ENCODE measurements at places on chromosomes 4 and X.

DNA sequence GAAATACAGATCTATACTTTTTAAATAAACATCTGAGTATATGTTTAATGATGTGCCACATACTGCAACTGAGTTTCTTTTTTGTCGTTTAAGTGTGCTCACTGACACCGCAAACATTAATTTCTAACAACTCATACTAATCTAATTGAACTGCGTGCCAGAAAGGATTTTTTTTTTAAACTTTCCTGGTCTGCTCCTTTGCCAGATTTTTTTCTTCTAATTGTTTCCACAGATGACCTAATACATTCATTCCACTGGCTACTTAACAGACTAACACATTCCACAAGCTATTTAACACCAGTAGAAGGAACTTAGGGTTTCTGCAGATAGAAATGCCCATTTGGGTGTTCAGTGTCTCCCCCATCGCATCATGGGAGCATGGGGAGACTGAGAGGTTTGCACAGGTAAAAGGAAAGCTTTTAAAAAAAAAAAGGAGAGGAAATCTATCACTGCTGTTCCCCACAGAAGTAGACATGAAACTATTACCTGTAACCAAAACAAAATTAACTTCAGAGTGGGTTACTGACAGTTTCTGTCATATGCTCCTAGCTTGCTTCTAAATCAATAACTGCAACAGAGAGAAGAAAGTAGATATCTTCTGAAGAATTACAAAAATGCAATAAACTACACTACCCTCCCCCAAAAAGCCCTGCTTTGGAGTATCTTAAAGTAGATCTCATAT, 31.6 kb downstream of the SH3KBP1 start:
- DNase-seq = no peak

DNA sequence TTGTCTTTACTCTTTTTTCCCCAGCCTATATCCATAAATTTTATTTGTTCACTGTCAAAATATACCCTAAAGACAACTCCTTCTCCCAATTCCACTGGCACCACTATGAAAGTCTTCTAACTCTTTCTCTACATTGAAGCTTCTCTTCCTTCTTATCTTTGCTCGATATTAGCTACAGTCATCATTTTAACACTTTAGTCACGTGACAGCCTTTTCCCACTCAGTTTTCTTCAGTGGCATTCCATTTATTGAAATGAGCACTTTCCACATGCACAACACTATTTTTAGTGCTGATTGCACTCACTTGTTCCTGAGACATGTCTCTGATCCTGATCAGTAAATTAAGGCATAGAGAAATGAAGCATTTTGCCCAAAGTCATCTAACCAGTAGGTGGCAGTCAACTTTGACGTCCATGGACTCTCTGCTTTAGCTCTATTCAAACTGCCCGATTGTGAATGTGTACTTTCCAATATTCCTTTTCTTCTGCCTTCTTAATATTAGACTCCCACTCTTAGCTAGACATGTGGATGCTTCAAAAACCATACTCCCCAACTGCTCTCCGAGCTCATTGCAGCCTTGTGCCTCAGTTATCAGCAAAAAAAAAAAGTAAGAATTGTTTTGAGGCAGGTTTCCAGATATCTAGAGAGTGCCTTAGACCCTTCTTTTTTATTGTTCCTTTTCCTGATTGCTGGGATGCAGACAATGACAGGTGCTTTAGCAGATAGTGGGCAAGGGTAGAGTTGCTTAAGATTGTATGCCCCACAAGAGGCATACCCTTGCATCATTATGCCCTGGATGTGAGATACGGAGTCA, 394.4 kb upstream of the ADGRL3 start:
- DNase-seq = no peak

DNA sequence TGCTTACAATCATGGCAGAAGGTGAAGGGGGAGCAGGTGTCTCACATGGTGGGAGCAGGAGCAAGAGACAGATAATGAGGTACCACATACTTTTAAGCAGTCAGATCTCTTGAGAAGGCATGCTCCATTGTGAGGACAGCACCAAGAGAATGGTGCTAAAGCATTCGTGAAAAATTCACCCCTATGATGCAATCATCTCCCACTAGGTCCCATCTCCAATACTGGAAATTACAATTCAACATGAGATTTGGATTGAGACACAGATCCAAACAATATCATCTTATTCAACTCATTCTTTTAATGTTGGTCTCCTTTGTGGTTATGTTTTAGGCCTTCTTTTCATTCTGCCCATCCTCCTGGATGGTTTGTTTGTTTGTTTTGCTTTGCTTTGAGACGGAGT, 54.1 kb upstream of the PDLIM5 start:
- DNase-seq = no peak

GRCh38 chrX:31981546-31982062, 909.8 kb upstream of the FTHL17 start:
- DNase-seq = no peak

GRCh38 chrX:63918611-63919010, 133.6 kb upstream of the ARHGEF9 start:
- no peak for DNase-seq

DNA sequence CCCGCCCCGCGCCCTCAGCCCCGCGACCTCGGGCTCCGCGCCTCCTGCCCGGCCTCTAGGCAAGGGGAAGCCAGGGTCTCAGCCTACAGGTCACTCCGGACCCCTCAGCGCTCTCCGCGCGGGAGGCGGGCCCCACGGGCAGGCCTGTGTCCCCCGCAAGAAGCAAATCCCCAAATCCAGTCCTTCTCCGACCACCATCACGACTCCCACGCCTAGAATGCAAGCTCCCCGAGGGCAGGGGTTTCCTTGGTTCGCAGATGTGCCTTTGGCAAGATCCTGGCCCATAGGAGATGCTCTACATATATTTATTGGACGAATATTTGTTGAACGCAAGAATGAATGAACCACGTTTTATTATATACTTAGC, 260 bp upstream of the CCDC149 start:
- DNase-seq = no peak

DNA sequence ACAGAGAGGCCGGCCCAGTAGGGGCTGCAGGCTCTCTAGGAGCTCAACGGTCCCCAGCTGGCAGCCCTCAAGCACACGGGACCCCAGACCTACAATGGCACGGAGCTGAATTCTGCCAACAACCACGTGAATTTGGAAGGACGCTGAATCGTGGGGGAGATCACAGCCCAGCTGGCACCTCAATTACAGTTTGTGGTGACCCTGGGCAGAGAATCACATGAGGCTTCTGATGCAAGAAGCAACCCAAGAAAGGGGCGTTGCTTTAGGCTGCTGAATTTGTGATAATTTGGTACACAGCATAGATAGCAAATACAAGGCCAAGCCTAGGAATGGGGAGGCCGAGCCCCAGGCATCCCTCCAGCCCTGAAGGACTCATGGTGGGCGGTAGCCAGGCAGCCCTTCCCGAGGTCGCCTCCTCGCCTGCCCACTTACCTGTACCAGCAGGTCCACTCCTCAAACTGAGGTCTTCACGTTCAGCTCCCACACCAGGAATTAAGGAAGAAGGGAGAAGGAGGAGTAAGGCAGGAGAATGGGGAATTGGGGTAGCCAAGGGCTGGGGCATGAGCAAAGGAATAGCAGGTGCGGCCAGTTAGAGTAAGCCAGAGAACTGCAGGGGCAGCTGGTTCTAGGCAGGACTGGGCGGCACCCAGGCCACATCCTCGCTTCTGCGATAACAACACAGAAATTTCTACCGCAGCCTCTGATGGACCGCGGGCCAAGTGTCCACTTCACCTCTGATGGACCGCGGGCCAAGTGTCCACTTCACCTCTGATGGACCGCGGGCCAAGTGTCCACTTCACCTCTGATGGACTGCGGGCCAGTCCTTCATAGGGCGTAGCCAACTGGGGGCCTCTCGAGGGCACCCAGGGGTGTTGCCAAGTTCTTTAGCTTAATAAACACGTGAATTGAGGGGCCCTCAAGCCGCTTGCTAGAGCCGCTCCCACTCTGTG, 23.4 kb upstream of the HTRA3 start:
- DNase-seq = no peak

DNA sequence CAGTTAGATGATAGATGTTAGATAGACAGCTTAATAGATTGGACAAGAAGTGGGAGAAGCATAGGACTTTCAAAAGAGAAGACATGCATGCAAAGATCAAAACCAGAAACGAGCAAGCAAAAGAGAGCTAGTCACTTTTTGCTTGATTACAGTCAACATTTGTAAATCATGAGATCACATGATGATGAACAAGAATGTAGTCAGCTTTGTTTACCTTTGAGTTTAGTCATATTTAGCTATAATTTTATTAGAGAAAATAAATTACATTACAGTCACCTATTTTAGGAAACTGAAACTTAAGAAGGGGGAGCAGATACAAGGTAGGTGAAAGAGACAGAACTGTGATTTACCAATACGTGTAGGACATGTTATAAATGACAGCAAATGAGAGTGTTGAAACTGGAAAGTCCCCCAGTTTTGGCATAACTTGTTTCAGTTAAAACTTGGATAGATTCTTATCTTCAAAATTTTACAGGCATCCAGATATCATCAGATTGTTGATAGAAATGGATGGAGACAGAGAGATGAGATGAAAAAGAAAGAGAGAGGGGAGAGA, 1083.1 kb upstream of the PCDH10 start:
- DNase-seq = no peak

- no peak for DNase-seq
Observed at GRCh38 chr4:86330961-86331742, 28.7 kb downstream of the MAPK10 start.

- DNase-seq = no peak
Observed at GRCh38 chrX:78725287-78725686, 22.2 kb upstream of the LPAR4 start.

- DNase-seq = no peak
Observed at GRCh38 chr4:119624356-119624755, 4.2 kb downstream of the PDE5A start.

- no peak for DNase-seq
Observed at GRCh38 chr4:88018466-88018865, 11.0 kb downstream of the PKD2 start.

- DNase-seq = no peak
Observed at GRCh38 chrX:30851449-30851848, 37.6 kb downstream of the TAB3 start.

- no peak for DNase-seq
Observed at GRCh38 chrX:33045245-33045644, 166.1 kb downstream of the DMD start.

DNA sequence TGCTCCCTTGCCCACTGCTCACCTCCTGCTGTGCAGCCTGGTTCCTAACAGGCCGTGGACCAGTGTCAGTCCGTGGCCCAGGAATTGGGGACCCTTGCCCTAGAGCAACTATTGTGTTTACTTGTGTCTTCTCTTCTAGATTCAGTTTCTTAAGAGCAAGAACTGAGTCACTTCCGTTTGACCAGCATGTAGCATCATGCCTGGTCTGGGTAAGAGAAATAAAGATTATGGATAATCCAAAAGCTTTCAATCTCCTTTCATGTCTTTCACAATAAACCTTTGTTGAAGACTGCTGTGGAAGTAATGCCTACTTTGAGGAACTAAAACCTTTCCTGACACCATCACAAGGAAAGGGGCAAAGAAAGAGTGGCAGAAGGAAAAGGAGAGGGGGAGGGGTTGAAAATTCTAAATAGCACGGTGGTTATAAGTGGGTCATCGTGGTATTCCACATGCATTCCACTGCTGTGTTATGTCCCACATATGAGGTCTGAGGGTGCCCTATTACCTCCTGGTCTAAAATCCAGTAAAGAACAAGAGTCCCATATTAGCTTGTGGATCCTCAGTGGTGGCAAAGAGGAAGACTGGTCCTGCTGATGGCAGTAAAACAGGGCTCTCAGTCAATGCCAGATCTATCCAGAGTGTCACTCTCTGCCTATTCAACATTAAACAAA, 133.4 kb downstream of the RASL11B start:
- no peak for DNase-seq

GRCh38 chrX:23861215-23861896, 46.4 kb downstream of the APOO start:
- no peak for DNase-seq

GRCh38 chrX:3204606-3205005, 141.8 kb downstream of the MXRA5 start:
- no peak for DNase-seq

- no peak for DNase-seq
Observed at GRCh38 chr4:68373513-68373912, 23.6 kb upstream of the YTHDC1 start.

DNA sequence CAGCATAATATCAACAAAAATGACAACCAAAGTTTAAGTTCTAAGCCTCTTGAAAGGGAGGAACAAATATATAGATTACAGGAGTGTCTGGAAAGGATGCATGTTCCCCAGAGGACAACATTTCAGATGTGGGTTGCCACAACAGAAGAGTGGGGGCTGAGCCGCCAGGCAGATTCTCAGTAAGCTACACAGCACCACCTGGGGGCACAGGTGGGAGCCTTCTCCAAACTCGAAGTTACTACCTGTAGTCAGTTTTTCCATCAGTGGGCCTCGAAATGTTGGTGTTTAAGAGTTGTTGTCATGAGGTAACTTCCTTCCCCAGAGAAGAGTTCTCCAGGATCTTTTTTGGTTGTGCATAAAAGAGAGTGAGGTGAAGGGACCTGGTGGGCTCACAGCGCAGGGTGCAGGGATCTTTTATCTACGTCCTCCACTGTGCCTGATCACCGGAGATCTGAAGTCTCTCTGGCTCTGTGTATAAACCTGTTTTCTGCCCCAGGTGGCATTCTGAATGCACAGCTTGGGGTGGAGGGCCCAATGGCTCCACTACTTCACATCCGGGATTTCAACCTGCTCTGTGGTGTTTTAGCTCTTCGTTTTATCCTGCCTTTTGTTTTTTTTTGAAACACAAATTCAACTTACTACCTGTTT, 58.4 kb upstream of the STS start:
- no peak for DNase-seq

GRCh38 chr4:55312489-55313101, 33.4 kb upstream of the SRD5A3 start:
- no peak for DNase-seq

DNA sequence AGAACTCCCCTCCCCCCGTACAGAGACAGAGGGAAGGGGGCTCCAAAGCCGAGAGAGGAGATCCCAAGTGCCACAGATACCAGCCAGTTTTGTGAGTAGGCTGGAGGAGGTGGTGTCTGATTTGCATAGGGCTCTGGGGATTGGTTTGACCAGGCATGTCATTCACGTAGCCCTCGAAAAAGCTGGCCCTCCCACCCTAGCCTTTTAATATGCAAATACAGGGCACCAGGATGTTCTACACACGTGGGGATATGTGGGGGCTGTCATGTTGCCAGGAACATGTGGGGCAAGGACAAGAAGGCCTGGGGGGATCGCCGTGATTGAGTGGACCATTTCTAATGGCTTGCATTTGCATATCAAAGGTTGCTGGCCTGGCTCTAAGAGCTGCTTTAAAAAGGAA, 272.9 kb downstream of the PPP1R2C start:
- no peak for DNase-seq

GRCh38 chr4:95676190-95676589, 127.4 kb upstream of the UNC5C start:
- DNase-seq = no peak

Data from NCI-H774 (cell line).